M059J (cell line): ENCODE measurements at places on chromosomes 2 and 18. TPM values are rescaled to one million over a fixed set of nuclear protein-coding genes. Genes with fewer than 3 reads are reported as not detected.

DNA sequence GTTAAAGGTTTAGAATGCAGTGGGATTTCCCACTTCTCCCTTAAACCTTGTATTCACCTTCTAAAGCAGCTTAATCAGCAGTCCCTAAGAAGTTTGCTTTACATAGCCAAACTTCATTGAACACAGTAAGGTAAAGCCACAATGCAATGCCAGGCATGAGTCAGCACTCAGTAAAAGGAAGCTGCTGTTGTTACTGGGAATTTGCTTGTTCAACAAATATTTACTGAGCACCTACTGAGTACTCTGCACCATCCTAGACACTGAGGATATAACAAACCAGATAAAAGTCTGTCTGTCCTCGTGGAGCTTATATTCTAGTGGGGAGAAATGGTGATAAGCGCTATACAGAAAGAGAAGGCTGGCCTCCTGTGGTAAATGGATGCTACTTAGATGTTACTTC lies 162.7 kb downstream of the PKP4 start:
- peak; percentile 58 for DNase-seq

- DNase-seq, result no peak
Measured at GRCh38 chr2:71629771-71630453, 176.6 kb downstream of the DYSF start.

DNA sequence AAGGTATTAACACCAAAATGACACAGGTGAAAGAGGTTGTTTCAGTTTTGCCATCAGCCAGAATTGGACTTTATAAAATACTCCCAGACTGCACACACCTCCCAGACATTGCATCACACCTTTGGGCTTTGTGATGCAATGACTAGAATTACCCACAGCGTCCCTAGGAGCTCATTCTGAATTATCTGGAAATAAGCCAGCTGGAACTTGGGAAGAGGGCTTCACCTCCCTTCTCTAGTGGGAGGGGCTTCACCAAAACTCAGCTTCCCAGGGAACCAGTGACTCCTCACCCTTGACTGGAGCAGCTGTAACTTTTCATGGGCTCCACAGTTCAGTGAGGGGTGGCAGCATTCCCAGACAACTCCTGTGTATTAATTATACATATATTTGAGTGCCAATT lies 83.1 kb upstream of the BZW1 start:
- DNase-seq, result peak; percentile 18

GRCh38 chr18:26821181-26821580 lies 44.3 kb downstream of the AQP4 start:
- DNase-seq, result no peak

- peak; percentile 51 for DNase-seq
Measured at GRCh38 chr18:44626807-44627206, 53.9 kb upstream of the SETBP1 start.

ALK gene
- total RNA-seq, result 0.37 TPM in 1 of 2 replicates, not detected in the other

TMEM178A gene
- 0.79 and 3.9 TPM in 2 replicates for total RNA-seq
